Fibroblast of the conjunctiva (primary cell): ENCODE measurements at places on chromosomes 6 and 20.
A peak's percentile ranks its signal among the peaks of the same experiment; 100 is the strongest.

DNA sequence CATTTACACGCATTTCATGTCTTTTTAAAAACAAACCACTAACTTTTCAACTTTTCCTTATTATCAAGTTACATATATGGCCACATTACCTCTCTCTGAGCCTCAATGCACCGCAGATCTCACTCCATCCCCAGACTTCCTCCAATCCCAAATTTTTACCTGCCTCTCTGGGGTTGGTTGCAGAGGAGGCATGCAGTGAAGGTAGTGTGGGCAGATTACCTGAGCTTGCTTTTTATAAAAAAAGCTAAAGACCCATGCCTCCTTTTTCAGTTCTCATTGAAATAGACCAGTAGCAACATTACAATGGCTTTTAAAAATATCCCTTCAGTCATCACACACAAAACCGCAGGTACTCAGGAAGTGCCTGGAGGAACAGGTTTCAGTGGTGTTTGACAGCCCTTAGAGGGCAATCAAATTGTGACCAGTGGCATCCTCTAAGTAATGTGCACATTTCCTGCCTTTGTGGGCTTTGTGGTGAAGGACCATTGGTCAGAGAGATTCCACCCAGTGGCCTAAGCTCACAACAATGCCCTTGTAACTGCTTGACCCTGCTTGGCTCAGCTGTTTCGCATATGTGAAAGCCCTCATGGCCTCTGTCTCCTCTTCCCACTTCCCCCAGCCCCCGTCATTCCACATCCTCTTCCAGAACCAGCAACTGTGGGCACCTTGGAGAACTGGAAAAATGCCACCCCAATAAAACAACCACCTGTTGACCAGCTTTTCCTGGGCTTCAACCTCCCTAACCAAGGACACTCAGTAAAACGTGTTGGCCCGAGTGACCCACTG lies 30.2 kb upstream of the IL17A start:
- no peak for DNase-seq

DNA sequence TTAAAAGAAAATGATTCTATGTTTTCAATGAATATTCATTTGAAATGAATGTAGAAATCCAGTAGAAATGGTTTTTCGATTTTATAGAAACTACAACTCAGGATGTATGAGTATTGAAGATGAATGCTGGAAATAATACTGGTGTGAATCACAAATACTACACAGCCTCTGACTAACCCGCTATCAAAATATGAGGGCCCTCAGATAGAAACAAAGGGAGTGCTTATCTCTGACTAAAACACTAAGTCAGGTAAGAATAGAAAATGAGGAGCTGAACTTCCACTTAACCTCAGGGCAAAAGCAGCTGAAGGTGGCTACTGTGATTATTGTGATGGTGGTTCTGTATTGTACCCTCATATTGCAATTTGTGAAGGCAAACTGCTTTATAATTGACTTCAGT lies 220.9 kb upstream of the RNF217 start:
- DNase-seq, result no peak

DNA sequence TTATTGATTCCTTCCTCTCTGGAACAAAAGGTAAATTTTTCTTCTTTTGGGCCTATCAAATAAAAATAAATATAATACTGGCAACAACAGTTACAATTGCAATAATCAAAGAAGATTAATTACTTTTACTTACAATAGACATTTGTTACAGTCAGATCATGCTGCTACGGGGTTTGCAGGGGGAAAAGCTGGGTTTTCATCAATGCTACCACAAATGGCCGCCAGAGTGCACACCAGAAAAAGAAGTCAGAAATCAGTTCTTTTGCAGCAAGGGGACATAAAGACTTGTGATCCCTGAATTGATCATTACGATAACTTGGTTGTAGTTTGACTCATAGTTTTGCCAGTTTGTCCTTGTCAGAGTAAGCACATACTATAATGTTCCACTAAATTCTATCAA lies 714.5 kb upstream of the EYS start:
- no peak for DNase-seq

GRCh38 chr20:2103461-2104153 lies 2.0 kb downstream of the STK35 start:
- DNase-seq, result no peak

GRCh38 chr6:39085129-39085797 lies 29.7 kb downstream of the SAYSD1 start:
- no peak for DNase-seq

- DNase-seq, result no peak
Measured at GRCh38 chr6:130559166-130559565, 193.3 kb downstream of the TMEM200A start.

GRCh38 chr6:134750669-134751068 lies 199.2 kb downstream of the ALDH8A1 start:
- peak; percentile 20 for DNase-seq

DNA sequence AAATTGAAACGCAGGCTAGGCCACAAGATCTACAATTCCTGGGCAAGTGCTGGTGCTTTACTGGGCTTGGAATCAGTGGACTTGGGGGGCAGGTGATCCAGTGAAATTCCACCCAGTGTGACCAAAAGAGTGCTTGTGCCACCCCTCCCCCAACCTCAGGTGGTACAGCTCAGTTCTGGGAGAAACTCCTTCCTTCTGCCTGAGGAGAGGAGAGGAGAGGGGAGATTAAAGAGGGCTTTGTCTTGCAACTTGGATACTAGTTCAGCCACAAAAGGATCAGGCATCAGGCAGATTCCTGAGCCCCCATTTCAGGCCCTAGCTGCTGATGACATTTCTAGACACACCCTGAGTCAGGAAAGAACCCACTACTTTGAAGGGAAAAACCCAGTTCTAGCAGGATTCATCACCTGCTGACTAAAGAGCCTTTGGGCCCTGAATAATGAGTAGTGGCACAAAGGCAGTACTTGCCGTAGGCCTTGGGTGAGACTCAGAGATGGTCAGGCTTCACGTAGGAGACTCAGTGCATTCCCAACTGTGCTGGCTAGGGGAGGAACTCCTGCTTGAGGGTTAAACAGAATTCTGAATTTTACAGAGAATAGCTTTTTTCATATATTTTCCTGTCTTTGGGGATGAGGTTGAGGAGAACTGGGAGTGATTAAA lies 446.7 kb downstream of the BMP2 start:
- no peak for DNase-seq

GRCh38 chr6:28738396-28738765 lies 185.4 kb downstream of the TRIM27 start:
- DNase-seq, result no peak

DNA sequence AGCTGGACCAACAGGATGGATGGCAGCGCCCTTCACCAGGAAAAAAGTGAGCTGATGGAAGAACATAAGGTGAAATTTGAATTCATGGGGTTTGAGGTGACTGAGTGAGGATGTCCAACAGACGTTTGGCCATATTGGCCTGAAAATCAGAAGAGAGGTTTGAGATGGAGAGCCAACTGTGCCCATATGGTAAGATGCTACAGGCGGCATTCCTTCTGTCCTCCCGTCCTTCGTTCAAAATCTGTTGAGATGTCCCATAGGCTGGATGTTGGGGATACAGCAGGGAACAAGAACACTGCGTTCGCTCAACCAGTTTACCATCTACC lies 468 bp upstream of the CMTR1 start:
- no peak for DNase-seq

GRCh38 chr20:39670988-39671387 lies 708.8 kb downstream of the DHX35 start:
- no peak for DNase-seq

DNA sequence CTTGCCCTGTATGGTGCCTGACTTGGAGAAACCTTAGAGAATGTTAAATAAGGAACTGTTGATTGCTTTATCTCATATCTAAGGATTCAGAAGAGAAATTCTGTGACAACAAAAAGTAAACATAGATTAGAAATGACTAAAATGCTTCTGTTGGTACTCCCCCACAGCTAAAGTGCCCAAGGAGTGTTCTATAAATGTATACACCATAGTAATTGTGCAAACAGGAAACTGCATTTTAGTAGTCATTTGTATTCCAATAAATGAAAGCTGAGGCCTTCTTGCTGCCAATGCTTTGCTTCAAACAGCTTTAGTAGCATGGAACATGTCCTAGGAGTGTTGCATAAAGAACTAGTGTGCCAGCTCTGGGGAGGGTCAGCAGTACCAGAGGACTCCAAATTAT lies 343.7 kb upstream of the IRAK1BP1 start:
- DNase-seq, result no peak

GRCh38 chr6:8750627-8751026 lies 315.3 kb upstream of the SLC35B3 start:
- DNase-seq, result no peak

- DNase-seq, result no peak
Measured at GRCh38 chr6:89689732-89690131, 51.2 kb upstream of the LYRM2 start.

- no peak for DNase-seq
Measured at GRCh38 chr6:48817333-48818051, 645.6 kb downstream of the MMUT start.

DNA sequence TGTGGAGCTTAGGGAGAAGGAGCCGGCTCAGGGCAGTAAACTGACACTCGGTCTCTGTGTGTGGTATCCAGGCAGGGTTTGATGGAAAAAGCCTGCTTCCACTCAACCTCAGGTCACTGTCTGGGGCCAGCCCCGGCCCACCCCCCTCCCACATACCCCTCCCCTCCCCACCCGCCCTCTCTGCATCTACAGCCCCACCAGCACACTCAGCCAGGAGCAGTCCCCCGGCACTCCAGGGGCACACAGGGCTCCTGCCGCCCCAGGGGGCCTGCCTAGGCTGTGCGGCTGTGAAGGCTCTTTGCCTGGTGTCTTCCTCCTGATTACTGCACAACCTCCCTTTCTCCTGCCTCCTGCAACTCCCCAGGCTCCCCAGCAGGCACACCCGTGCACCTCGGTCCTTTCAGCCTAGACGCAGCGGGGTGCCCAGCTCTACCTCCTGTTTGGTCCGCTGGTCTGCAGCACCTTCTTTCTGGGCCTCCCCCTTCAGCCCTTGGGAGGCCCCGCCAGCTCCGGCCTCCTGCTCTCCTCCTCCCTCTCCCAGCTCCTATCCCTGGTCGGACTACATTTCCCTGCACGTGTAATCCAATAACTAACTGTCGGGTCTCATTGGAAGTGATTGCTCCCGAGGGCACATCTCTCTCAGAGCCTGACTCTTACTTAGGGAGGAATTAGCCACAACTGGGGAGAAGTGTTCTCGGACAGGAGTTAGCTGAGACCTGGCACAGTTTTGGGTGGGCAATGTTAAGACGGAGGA lies 1.3 kb upstream of the FOXF2 start:
- no peak for DNase-seq

DNA sequence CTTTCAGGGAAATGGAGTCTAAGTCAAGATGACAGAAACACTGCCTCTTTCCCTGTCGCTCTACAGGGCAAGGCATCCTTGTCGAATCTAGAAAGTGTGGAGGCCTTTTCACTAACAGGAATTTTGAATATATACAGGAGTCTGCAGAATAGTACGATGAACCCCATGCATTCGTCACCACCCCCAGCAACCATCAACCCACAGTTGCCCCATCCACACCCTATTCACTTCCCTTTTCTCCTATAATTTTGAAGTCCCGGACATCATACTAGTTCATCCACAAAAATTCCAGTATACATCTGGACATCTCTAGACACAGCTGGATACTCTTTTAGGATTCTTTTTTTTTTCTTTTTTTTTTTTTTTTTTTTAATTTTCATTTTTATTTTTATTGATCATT lies 80.7 kb upstream of the RIN2 start:
- DNase-seq, result no peak

DNA sequence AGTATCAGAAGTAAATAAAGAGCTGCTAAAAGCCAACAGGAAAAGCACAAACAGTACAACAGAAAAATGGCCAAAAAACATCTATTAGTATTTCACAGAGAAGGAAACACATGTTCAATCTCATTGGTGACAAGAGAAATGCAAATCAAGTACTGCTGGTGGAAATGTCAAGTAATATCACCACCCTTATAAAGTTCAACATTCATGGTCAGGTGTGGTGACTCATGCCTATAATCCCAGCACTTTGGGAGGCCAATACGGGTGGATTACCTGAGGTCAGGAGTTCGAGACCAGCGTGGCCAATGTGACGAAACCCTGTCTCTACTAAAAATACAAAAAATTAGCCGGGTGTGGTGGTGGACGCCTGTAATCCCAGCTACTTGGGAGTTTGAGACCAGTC lies 42.8 kb downstream of the ESF1 start:
- DNase-seq, result no peak

- no peak for DNase-seq
Measured at GRCh38 chr6:118468682-118469465, 79.2 kb upstream of the PLN start.

DNA sequence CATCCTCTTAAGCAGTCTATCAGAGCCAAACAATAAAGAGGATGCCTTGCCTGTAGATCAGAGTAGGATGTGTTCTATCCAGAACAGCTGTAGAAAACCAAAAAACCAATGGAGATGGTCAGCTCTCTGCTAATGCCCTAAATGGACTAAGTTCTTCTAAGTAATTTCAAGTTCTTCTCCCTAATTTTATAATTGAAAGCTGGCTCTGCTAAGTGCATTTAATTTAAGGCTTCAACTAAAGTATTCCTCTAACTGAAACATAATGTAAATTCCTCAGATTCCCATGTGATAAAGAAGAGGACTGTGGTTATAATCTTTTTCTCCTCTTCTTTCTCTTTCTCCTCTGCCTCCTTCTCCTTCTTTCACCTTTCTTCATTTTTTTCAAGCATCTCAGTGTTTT lies 709.5 kb downstream of the KIF16B start:
- DNase-seq, result no peak

GRCh38 chr6:100657678-100658330 lies 193.1 kb upstream of the SIM1 start:
- no peak for DNase-seq

GRCh38 chr6:52670502-52671409 lies at the start of gene TMEM14A:
Gene TMEM14A (plus strand): TSS chr6:52671113. CDS start chr6:52677103, 5,990 bp downstream.
- DNase-seq, result peak; percentile 95

DNA sequence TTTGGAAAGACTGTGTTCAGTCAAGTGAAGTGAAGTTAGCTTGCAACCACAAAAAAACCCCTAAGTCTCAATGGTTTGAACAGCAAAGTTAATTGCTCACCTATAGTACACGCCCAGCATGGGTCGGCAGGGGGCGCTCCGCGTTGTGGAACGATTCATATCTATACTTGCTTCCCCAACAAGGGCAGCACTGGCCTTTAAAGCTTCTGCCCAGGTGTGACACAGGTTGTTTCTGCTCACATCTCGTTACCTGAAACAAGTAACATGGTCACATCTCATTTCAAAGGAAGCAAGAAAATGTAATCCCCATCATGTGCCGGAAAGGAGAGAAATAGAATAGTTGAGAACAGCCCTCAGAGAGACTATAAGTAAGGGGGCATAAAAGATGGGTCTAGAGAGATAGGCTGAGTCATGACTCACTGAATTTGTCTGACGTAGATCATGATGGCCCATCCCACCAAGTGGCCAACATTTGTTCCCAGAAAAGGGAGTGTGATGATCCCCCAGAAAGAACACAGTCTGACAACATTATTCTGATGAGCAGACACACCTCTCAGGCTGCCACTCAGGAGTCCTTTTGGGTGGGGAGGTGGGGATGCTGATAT lies 29.0 kb downstream of the HNF4A start:
- DNase-seq, result peak; percentile 24

GRCh38 chr20:50294164-50295088 lies 103.8 kb downstream of the CEBPB start:
- DNase-seq, result no peak

DNA sequence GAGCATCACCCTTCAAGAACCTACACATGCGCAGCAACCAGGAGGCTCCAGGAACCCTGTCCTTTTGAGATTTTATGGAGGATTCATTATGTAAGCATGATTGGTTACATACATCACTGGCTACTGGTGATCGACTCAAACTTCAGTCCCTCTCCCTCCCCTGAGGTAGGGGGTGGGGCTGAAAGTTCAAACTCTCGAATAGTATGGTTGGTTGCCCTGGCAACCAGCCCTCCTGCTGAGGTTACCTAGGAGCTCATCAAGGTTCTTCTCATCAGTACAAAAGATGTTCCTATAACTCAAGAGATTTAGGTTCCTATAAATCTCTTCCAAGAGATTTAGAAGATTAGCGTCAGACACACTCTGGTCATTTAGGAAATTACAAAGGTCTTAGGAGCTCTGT lies 21.9 kb upstream of the ZSCAN9 start:
- DNase-seq, result no peak
